ENCODE measurements at places on chromosomes 1 and 21. TPM values are rescaled to one million over a fixed set of nuclear protein-coding genes. Genes with fewer than 3 reads are reported as not detected.

- DNase-seq: no peak
Measured at GRCh38 chr1:165055581-165055980, 300.9 kb downstream of the LMX1A start.

- DNase-seq: no peak
Measured at GRCh38 chr21:20882462-20883407, 115.5 kb upstream of the NCAM2 start.

- DNase-seq: no peak
Measured at GRCh38 chr1:50452700-50453099, 29.5 kb upstream of the DMRTA2 start.

- DNase-seq: peak; percentile 83
Measured at GRCh38 chr1:228887101-228887500, 151.8 kb downstream of the RHOU start.

GRCh38 chr1:156704930-156705320 lies 458 bp downstream of the CRABP2 start:
- DNase-seq: peak; percentile 75

GRCh38 chr1:28950449-28950848 lies 36.1 kb downstream of the EPB41 start:
- no peak for DNase-seq

DNA sequence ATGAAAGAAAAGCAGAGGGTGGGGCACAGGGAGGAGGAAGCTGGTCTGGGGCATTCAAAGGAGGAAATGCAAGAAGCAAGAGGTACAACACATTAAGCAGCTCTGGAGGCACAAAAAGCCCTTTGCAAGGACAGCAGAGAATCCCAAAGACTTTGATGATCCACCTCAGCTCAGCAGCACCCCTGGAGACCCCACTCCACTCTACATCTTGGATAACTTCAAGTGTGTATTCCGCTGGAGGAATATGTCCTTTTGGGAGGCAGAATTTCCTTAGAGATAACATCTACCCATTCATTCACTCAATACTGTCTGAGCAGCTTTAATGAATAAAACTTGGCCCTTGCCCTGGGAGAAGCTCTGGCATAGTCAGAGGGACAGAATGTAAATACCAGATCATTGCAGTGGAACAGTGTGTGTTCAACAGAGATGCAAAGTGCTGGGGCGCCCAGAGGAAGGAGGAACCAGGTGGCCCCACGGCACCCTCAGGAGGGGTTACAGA lies 599.7 kb downstream of the KIF26B start:
- DNase-seq: no peak

GRCh38 chr21:45390831-45391742 lies 13.9 kb upstream of the COL18A1 start:
- DNase-seq: no peak

DNA sequence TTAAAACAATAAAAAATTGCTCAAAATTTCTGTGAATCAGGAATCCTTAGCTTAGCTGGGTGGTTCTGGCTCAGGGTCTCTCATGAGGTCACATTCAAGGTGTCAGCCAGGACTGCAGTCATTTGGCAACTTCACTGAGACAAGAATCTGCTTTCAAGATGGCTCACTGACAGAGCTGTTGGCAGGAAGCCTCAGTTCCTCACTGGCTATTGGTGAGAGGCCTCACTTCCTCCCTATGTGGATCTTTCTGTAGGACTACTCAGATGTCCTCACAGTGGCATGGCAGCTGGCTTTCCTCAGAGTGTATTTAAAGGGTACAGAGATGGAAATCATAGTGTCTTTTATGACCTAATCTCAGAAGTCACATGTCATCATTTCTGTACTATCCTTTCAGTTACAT lies 785.7 kb downstream of the ADGRL2 start:
- DNase-seq: no peak

GRCh38 chr1:176829261-176829660 lies 335.3 kb downstream of the ASTN1 start:
- DNase-seq: no peak

DNA sequence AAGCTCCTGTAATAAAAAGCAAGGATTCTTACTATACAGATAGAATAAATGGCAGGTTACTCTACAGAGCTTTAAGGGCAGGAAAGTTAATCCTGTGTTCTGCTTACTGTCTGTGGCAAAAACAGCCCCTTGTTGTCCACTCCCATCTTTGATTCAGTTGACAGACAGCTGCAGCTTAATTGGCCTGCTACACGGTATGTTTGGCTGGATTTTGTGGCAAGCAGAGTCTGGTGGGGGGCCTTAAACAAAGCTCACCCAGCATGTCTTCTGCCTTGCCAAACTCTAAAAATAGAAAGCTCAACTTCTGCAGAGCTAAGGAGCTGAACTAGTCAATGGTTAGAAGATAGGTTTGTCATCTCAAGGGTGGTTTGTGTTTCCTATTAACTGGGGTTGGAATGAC lies 407.2 kb downstream of the HLX start:
- no peak for DNase-seq

- no peak for DNase-seq
Measured at GRCh38 chr1:219076326-219076937, 97.2 kb upstream of the LYPLAL1 start.

GRCh38 chr1:205337481-205337880 lies 15.9 kb upstream of the NUAK2 start:
- DNase-seq: no peak

DNA sequence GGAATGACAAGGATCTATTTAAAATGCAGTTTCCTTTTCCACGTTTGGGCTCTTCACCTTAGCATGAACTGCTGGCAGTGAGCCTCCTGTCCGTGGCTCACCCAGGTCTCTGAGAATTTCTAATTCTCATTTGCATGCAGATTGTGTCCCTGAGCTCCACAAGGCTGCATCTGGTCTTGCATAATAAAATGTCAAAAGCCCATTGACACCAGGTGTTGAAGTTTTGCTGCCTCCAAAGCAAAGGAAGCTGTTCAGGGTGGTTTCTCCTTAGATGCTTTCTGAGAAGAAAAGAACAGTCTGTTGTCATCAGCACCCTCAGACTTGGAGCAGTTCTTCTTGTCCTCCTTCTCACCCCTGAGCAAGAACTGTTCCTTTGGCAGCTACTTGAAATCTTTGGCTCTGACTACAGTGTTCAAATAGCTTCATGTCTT lies 433.1 kb upstream of the KAZN start:
- DNase-seq: no peak

DNA sequence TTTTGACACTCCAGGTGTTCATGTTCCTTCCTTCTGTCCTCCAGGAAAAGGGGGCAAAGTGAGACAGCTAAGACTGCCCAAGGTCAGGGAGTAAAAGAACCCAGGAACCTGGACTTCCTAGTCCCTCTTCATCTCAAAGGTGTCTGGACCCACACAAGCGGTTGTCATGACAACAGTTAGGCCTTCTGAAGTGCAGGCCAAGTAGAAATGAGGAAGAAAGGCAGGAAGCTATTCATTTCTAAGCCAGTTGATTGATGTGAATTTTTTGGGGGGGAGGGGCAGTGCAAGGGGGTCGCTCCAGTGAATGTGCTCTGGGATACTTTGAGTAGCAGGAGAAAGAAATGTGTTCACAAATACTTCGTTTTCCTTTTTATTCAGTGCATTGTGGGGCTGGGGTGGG lies 114.3 kb downstream of the NAV1 start:
- DNase-seq: peak; percentile 13

GRCh38 chr1:220028346-220028895 lies 17.9 kb downstream of the EPRS1 start:
- no peak for DNase-seq

Gene TPRG1L
- total RNA-seq: 40.3 TPM

Gene OR6K3
- total RNA-seq: not detected

Gene CACNA1E
- under 0.01 TPM for total RNA-seq

Gene PPIH
- 23.2 TPM for total RNA-seq

Gene EXO1
- 3.0 TPM for total RNA-seq

Gene AMPD1
- not detected for total RNA-seq

Gene ZSWIM5
- total RNA-seq: 3.7 TPM

Gene AMY1B
- not detected for total RNA-seq

Gene PADI1
- total RNA-seq: under 0.01 TPM

All from dermis microvascular lymphatic vessel endothelial cell (primary cell).